Ascending aorta (tissue), 2 donors: ENCODE measurements at places on chromosomes 6 and 20.

DNA sequence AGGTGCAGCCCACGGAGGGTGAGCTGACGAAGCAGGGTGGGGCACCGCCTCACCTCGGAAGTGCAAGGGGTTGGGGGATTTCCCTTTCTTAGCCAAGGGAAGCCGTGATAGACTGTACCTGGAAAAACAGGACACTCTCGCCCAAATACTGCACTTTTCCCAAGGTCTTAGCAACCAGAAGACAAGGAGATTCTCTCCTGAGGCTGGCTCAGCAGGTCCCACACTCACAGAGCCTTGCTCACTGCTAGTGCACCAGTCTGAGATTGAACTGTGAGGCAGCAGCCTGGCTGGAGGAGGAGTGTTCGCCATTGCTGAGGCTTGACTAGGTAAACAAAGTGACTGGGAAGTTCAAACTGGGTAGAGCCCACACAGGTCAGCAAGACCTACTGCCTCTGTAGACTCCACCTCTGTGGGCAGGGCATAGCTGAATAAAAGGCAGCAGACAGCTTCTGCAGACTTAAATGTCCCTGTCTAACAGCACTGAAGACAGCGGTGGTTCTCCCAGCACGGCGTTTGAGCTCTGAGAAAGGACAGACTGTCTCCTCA lies 28.0 kb downstream of the SYNE1 start:
- H3K27me3 ChIP-seq, result no peaks in the 10 kb centered on the region
- no peak overlapping the region for H3K27ac ChIP-seq
- H3K36me3 ChIP-seq, result no peaks in the 10 kb centered on the region
- no peaks in the 10 kb centered on the region for H3K4me1 ChIP-seq
- DNase-seq, result no peak
- H3K4me3 ChIP-seq, result no peak overlapping the region

GRCh38 chr6:1063671-1064355 lies 248.1 kb upstream of the FOXQ1 start:
- H3K36me3 ChIP-seq, result no peaks in the 10 kb centered on the region
- no peaks in the 10 kb centered on the region for H3K27me3 ChIP-seq
- no peak for DNase-seq
- H3K27ac ChIP-seq, result no peak overlapping the region
- no peak overlapping the region for H3K4me3 ChIP-seq
- no peaks in the 10 kb centered on the region for H3K4me1 ChIP-seq

- no peaks in the 10 kb centered on the region for H3K36me3 ChIP-seq
- no peak for DNase-seq
- no peaks in the 10 kb centered on the region for H3K27me3 ChIP-seq
- no peaks in the 10 kb centered on the region for H3K4me1 ChIP-seq
- H3K4me3 ChIP-seq, result no peak overlapping the region
- H3K27ac ChIP-seq, result no peak overlapping the region
Observed at GRCh38 chr6:169880516-169880915, 129.1 kb downstream of the ERMARD start.

GRCh38 chr6:47209632-47210031 lies 100.1 kb downstream of the TNFRSF21 start:
- no peaks in the 10 kb centered on the region for H3K27me3 ChIP-seq
- no peak overlapping the region for H3K27ac ChIP-seq
- DNase-seq, result no peak
- no peaks in the 10 kb centered on the region for H3K36me3 ChIP-seq

GRCh38 chr20:40640667-40641066 lies 48.4 kb downstream of the MAFB start:
- no peak overlapping the region for H3K4me3 ChIP-seq
- no peak for DNase-seq
- no peaks in the 10 kb centered on the region for H3K36me3 ChIP-seq
- H3K4me1 ChIP-seq, result no peaks in the 10 kb centered on the region
- no peak overlapping the region for H3K27ac ChIP-seq

GRCh38 chr20:15319439-15319838 lies 982.0 kb upstream of the FLRT3 start:
- no peak overlapping the region for H3K27ac ChIP-seq
- H3K36me3 ChIP-seq, result no peaks in the 10 kb centered on the region
- no peaks in the 10 kb centered on the region for H3K4me1 ChIP-seq
- H3K4me3 ChIP-seq, result no peak overlapping the region

DNA sequence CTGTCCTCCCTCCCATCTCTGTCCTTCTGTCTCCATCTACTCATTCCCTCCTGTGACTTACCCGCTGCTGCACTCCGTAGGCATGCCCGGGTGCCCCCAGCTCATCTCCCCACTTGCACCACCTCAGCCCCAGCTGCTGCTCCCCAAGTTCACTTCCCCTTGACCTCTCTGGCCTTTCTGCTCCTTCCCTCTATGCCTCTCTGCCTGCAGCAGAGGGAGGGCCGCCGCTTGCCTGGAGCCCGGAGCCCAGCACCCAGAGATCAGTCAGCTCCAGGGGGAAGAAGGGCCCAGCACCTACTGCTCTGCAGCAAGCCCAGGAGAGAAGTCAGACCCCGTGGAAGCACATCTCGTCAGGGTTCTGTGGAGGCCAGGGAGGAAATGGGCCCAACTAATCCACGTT lies 97.4 kb downstream of the LRFN2 start:
- H3K4me3 ChIP-seq, result no peak overlapping the region
- no peaks in the 10 kb centered on the region for H3K27me3 ChIP-seq
- no peak for DNase-seq
- H3K4me1 ChIP-seq, result no peaks in the 10 kb centered on the region

DNA sequence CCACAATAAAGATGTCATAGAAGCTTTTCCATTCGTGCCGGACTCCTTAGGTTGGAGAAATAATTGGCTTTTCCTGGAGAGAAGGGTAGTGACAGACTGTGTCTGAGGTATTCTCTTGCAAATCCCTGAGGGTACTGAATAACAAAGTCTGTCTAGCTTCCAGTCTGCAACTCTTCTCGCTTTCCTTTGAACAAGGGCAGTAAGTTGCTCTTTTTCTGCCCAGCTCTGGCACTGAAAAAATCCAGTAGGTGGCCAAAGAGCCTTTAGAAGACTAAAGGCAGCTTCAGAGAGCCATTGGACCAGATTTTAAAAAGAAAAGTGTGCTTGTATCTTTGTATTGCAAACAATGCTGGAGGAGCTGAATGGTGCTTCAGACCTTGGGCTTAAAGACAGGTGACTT lies 20.7 kb upstream of the RREB1 start:
- H3K4me1 ChIP-seq, result no peaks in the 10 kb centered on the region
- no peaks in the 10 kb centered on the region for H3K27me3 ChIP-seq
- H3K4me3 ChIP-seq, result peak overlapping the region; percentile 53

- H3K4me3 ChIP-seq, result no peak overlapping the region
- no peaks in the 10 kb centered on the region for H3K36me3 ChIP-seq
- H3K27ac ChIP-seq, result no peak overlapping the region
- no peaks in the 10 kb centered on the region for H3K27me3 ChIP-seq
Observed at GRCh38 chr20:53767206-53767930, 173.7 kb upstream of the ZNF217 start.

- H3K36me3 ChIP-seq, result peaks cover 36% of the 10 kb centered on the region
- H3K4me1 ChIP-seq, result no peaks in the 10 kb centered on the region
- H3K4me3 ChIP-seq, result no peak overlapping the region
Observed at GRCh38 chr6:53026526-53026925, 31.4 kb upstream of the GSTA4 start.

- H3K27ac ChIP-seq, result peak overlapping the region; percentile 99
- peaks cover 16% of the 10 kb centered on the region for H3K4me1 ChIP-seq
- no peak overlapping the region for H3K4me3 ChIP-seq
- DNase-seq, result no peak
- no peaks in the 10 kb centered on the region for H3K27me3 ChIP-seq
Observed at GRCh38 chr20:50417023-50417329, 93.2 kb upstream of the PTPN1 start.

DNA sequence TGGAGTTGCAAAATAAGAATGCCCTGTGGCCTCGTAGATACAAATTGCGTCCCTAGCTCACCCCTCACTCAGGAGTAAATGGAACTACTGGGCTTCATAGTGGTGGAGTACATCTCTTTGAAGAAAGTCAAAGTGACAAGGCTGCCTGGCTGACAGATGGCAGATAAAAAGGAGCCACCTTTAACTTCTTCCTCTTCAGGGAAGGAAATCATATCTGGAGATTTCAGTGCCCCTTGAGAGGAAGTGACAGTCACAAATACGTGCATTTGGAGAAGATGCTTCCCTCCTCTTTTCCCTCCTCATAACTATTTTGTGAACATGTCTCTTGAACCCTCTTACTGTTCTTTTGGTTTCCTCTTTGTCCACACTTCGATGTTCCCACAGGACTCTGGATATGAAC lies 43.2 kb downstream of the PPP1R3G start:
- H3K4me1 ChIP-seq, result no peaks in the 10 kb centered on the region
- H3K4me3 ChIP-seq, result no peak overlapping the region
- H3K27ac ChIP-seq, result no peak overlapping the region
- no peaks in the 10 kb centered on the region for H3K36me3 ChIP-seq
- no peaks in the 10 kb centered on the region for H3K27me3 ChIP-seq

DNA sequence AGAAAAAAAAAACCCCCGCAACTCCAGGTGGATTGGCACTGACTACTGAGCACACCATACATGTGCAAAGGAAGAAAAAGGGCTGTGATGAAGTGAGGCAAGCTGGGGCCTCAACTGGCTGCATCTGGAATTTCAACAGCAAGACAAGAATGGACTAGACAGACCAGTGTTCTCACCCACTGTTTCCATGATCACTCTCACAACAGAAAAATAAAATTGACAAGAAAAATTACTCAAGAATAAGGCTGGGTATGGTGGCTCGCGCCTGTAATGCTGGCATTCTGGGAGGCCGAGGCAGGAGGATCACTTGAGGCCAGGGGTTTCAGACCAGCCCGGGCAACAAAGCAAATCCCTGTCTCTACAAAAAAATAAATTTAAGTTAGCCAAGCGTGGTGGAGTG lies 18.8 kb downstream of the ZNF217 start:
- peaks cover 9% of the 10 kb centered on the region for H3K4me1 ChIP-seq
- H3K36me3 ChIP-seq, result peaks cover 45% of the 10 kb centered on the region
- H3K27ac ChIP-seq, result no peak overlapping the region
- H3K4me3 ChIP-seq, result no peak overlapping the region

- H3K4me3 ChIP-seq, result no peak overlapping the region
- no peaks in the 10 kb centered on the region for H3K36me3 ChIP-seq
- no peak for DNase-seq
- no peak overlapping the region for H3K27ac ChIP-seq
- no peaks in the 10 kb centered on the region for H3K27me3 ChIP-seq
Observed at GRCh38 chr20:7189231-7189630, 421.7 kb downstream of the BMP2 start.

DNA sequence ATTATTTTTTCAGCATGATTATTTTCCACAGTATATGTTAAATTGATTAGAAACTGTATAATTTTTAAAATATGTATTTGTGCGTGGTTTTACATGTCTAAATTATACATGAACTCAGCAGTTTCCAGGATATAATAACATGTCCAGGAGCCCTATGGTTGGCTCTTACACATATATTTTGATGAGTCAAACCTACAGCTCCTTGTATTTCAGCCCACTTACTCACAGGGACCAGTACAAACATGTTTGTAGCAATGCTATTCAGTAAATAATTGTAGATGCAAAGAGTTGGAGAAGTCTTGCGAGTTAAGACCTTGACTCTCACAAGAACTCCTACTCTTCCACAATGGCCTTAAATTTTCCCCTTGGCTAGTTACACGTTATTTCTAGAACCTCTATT lies 107.2 kb upstream of the SASH1 start:
- H3K27ac ChIP-seq, result no peak overlapping the region
- H3K27me3 ChIP-seq, result no peaks in the 10 kb centered on the region
- H3K36me3 ChIP-seq, result no peaks in the 10 kb centered on the region
- H3K4me1 ChIP-seq, result peaks cover 6% of the 10 kb centered on the region
- H3K4me3 ChIP-seq, result no peak overlapping the region

- no peaks in the 10 kb centered on the region for H3K36me3 ChIP-seq
- no peak for DNase-seq
- no peak overlapping the region for H3K4me3 ChIP-seq
- no peaks in the 10 kb centered on the region for H3K4me1 ChIP-seq
- H3K27ac ChIP-seq, result no peak overlapping the region
Observed at GRCh38 chr20:20289331-20289730, 78.6 kb upstream of the INSM1 start.

DNA sequence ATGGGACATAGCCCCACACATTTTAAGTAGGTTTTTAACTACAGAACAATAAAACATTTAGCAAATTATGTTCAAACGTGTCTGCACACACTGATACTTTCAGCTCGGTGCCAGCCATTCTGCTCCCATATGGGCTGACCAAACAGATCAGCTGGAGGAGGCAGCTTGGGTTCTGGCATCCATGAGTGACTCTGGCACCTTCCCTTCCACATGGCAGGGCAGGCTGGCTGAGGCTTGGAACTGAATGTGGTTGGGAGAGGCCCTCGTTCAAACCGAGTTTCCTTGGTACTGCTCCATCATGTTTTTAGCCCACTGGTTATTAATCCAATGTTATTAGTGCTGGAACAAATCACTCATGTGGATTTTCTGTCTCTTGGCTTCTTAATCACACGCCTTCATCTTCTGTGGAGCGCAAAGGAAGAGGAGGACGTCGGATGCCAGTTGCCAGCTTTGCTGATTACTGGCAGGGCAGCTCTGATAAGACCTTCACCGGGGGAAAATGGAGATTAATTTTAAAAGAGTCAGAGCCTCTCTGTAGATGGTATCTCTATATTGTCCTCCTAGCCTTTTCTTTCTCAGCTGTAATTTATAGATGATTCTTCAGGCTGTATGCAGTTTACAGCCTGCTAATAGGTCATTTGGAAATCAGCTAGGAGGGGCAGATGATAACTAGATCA lies 93.1 kb upstream of the TIAM2 start:
- H3K36me3 ChIP-seq, result peaks cover 4% of the 10 kb centered on the region
- H3K27me3 ChIP-seq, result no peaks in the 10 kb centered on the region
- H3K4me1 ChIP-seq, result no peaks in the 10 kb centered on the region
- H3K27ac ChIP-seq, result peak overlapping the region; percentile 16

GRCh38 chr6:22928775-22929174 lies 359.4 kb downstream of the HDGFL1 start:
- no peaks in the 10 kb centered on the region for H3K27me3 ChIP-seq
- peak overlapping the region; percentile 14 for H3K27ac ChIP-seq
- H3K4me1 ChIP-seq, result no peaks in the 10 kb centered on the region
- H3K4me3 ChIP-seq, result no peak overlapping the region
- H3K36me3 ChIP-seq, result no peaks in the 10 kb centered on the region
- DNase-seq, result no peak

DNA sequence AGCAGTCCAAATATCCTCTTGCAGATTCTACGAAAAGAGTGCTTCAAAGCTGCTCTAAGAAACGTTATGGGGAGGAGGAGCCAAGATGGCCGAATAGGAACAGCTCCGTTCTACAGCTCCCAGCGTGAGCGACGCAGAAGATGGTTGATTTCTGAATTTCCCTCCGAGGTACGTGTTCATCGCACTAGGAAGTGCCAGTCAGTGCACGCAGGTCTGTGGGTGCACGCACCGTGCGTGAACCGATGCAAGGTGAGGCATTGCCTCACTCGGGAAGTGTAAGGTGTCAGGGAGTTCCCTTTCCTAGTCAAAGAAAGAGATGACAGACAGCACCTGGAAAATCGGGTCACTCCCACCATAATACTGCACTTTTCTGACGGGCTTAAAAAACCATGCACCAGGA lies 272.1 kb upstream of the DEFB115 start:
- H3K27ac ChIP-seq, result no peak overlapping the region
- H3K36me3 ChIP-seq, result no peaks in the 10 kb centered on the region
- no peak for DNase-seq
- H3K4me1 ChIP-seq, result no peaks in the 10 kb centered on the region

- no peaks in the 10 kb centered on the region for H3K27me3 ChIP-seq
- H3K4me1 ChIP-seq, result no peaks in the 10 kb centered on the region
- DNase-seq, result no peak
- H3K36me3 ChIP-seq, result no peaks in the 10 kb centered on the region
Observed at GRCh38 chr20:62980970-62981369, 25.8 kb downstream of the BHLHE23 start.
